Stimulated activated naive CD8-positive, alpha-beta T cell treated with anti-CD3 and anti-CD28 coated beads, Interleukin-15, Interleukin-2, amounts not matched to agents 100 U/mL and 50 U/mL, for 24 hours (primary cell): ENCODE measurements at places on chromosomes 13 and 19.

DNA sequence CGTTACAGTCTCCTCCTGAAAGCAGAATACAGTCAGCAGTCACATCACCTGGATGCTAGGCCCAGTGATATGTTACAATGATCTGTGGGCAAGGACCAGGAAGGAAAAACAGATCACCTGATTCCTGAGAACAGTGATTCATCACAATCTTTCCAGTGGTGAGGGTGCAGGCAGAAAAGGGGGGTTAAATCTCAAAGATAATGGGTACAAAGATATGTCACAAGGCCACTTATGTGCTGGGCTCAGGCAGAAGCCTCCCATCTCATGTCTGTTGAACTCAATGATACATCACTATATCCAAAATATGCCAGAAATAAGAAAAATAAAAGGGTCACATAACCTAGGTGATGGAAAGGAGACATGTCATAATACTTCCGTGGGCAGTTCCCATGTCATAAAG, 10.8 kb upstream of the ZNF91 start:
- no peak for DNase-seq

GRCh38 chr13:113361406-113361805, 2.5 kb downstream of the GRTP1 start:
- DNase-seq: no peak

DNA sequence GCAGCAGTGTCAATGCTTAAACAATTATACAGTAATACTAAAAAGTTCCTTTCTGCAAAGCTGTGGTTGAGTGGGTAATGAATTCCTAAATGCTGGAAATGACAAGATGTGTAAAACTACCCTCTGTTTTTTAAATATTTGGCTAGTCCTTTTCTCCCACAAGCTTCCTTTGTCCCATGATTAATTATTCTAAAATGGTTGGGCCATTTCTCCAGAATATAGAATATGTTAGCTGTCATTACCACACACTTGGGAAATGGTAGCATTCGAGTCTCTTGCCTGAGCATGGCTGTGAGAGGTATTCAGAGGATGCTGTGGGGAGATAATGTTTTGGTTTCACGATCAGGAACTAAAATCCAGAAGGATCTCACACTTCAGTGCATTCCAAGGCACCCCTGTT, 1185.8 kb downstream of the UQCRFS1 start:
- no peak for DNase-seq

GRCh38 chr19:8659905-8660304, 29.5 kb downstream of the NFILZ start:
- no peak for DNase-seq

GRCh38 chr13:34151885-34152284, 333.9 kb downstream of the RFC3 start:
- DNase-seq: no peak

DNA sequence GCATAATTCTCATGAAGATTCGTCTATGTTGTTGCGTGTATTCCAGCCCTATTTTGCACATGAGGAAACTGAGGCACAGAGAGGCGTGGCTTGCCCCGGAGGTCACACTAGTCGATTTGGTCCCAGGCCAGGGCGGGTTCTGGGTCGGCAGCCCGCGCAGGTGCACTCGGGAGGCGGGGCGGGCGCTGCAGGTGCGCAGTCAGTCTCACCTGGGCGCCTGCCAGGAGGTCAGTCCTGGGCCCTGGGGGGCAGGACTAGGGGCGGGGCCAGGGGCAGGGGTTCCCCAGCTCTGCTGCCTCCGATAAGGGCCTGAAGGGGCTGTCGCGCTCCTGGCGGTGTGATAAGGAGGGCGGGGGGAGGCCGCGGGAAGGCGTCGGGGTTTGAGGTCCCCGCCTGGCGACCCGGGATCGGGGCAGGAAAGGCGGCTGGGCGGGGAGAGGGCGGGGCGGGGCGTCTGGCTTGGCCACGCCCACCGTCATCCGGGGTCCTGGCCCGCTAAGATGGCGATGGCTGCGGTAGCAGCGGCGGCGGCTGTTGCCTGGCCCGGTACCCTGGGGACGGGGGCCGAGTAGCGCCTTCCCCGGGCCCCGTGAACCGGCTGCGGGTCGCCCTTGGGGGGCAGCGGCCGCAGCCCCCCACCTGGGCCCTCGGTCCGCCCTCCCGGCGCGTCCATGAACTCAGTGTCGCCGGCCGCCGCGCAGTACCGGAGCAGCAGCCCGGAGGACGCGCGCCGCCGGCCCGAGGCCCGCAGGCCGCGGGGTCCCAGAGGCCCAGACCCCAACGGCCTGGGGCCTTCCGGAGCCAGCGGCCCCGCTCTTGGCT, at the start of gene ATG4D:
Gene ATG4D (plus strand): TSS at position 485 of the 822 bp plus-strand sequence. CDS start 187 bp downstream, at position 672.
- DNase-seq: peak; percentile 85
